Stimulated activated memory B cell treated with anti-CD40 and anti-IgM and Interleukin-4, amounts not matched to agents 10 μg/mL and 1 μg/mL and 100 μg/mL, for 72 hours (primary cell): ENCODE measurements at places on chromosomes 5 and 9.

DNA sequence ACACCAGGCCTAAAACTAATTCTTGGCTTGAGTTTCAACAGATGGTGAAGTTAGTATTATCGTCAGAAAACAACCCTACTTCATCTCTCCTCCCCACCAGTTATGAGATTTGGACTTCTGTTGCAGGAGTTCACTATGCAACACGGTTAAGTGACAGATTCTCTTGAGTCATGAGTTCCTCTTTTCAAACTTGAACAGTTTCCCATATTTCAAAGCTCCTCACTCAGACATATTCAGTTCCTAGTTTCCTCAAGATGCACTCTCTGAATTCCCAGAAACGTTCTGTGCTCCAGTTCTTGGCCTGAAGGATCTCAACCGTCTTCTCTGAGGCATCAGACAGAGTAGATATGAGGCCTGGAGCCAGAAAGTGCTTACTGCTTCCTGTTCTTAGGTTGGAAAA, 7.3 kb upstream of the PTGER4 start:
- peak; percentile 55 for ATAC-seq

- no peak for ATAC-seq
These were observed 61.5 kb downstream of the FXN start for GRCh38 chr9:69097064-69097463.

DNA sequence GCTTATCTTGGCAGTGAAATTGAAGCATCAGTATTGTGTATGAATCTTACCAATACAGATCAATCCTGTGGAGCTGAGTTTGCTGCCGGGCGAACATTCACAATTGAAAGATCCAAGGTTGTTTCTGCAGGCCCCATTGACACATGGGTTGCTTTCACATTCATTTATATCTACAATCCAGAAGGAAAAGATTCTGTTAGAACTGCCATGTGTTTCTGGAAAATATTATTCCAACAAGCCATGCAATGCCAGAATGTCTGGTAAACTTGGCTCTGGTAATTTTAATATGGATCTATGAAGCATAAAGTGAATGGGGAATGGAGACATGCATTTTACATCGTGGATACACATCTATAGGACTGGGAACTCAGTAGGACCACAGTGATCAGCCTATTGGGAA, 180.8 kb downstream of the FBN2 start:
- ATAC-seq: no peak

- ATAC-seq: no peak
These were observed 12.1 kb upstream of the PLEKHG4B start for GRCh38 chr5:79821-80220.

GRCh38 chr5:56306433-56307150, 73.5 kb upstream of the ANKRD55 start:
- no peak for ATAC-seq

- ATAC-seq: no peak
These were observed 39.3 kb upstream of the TENT4A start for GRCh38 chr5:6673963-6674362.

DNA sequence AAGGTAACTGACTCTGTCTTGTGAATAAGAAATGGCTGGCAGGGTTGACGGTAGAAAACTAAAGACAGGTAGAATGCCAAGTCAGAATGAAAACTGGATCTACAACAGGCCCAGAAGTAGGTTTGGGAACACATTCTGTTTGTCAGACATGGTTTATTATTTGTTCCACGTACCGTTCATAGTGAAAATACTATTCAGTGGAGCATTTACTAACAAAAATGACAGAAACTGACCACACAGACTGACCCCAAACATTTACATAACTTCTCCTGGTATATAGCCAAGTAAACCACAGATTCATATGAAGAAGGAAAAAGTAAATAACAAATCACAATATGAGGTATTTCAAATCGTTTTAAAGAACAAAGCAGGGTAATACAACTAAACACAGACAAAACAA, 73.7 kb downstream of the SLC38A9 start:
- no peak for ATAC-seq

GRCh38 chr5:14257995-14258403, 114.9 kb downstream of the TRIO start:
- peak; percentile 87 for ATAC-seq
